D341Med (cell line): ENCODE measurements at places on chromosomes 12 and 14.

- DNase-seq: no peak
These were observed 36.0 kb downstream of the GCH1 start for GRCh38 chr14:54866588-54866987.

GRCh38 chr12:55822228-55822627 is 4.4 kb downstream of the ORMDL2 start:
- DNase-seq: no peak

DNA sequence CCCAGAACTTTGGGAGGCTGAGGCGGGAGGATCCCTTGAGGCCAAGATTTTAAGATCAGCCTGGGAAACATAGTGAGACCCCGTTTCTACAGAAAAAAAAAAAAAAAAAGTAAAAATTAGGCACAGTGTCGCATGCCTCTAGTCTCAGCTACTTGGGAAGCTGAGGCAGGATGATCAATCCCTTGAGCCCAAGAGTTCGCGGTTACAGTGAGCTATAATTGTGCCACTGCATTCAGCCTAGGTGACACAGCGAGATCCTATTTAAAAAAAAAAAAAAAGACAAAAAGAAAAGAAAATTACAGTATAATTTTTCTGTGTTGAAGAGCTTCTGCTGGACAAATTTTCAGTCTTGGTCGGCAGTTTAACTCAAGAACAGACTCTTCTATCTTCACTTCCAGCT is 133.9 kb upstream of the FGD4 start:
- no peak for DNase-seq

GRCh38 chr12:85588221-85588620 is 248.0 kb downstream of the RASSF9 start:
- DNase-seq: no peak

DNA sequence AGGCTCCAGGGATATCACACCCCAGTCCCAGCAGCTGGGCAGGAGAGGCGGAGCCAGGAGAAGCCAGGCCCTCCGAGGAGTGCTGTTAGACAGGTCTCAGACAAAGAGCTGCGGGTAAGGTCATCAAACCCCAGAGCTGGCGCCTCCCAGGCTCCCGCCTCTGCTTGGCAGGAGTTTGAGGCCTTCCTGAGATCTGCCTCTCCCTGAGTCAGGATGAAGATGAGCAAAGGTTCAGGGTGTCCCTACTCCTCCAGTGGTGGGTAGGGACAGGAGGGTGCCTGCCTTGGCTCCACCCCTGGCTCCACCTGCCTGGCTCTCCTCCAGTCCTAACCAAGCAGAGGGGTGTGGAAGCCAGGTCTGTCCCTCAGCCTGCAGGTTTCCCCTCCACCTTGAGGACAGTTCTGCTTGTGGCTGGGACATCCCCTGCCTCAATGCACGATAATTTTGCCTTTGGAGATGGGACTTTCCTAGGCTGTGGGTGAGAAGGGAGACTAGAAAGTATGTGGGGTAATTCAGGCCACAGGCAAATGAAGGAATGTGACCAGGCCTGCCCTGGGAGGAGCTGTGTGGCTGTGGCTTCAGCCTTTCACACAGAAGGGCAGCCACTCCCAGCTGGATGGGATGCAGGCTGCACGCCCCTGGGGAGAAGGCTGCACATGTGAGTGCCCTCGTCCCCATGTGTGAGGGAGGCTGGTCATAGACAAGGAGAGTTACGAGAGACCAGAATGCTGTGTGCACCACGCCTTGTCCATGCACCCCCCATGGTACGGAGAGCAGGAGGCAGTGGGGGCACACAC is 2.2 kb downstream of the PLEKHG6 start:
- DNase-seq: no peak

- DNase-seq: no peak
These were observed 520.5 kb upstream of the STXBP6 start for GRCh38 chr14:25570483-25570882.

DNA sequence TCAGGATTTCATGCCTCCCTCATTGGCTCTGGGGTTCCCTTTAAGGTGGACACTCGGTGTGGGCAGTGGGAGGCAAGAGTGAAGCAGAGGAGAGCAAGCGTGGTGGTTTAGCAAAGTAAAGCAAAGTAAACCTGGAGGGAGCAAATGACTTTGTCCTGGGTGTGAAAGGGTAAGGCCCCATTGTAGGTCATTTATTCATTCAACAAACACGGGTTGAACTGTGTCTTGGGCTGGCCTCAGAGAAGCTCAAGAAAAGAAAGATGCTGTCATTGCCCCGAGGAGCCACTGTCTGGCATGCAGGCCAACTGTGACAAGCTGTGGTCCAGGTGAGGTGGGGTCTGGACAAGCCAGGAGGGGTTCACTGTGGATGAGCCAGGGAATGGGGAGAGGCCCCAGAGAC is 68.9 kb upstream of the DLK1 start:
- no peak for DNase-seq

GRCh38 chr12:96774496-96775256 is 132.4 kb upstream of the NEDD1 start:
- DNase-seq: no peak

GRCh38 chr14:72420749-72421474 is 473.0 kb downstream of the DPF3 start:
- peak; percentile 82 for DNase-seq

DNA sequence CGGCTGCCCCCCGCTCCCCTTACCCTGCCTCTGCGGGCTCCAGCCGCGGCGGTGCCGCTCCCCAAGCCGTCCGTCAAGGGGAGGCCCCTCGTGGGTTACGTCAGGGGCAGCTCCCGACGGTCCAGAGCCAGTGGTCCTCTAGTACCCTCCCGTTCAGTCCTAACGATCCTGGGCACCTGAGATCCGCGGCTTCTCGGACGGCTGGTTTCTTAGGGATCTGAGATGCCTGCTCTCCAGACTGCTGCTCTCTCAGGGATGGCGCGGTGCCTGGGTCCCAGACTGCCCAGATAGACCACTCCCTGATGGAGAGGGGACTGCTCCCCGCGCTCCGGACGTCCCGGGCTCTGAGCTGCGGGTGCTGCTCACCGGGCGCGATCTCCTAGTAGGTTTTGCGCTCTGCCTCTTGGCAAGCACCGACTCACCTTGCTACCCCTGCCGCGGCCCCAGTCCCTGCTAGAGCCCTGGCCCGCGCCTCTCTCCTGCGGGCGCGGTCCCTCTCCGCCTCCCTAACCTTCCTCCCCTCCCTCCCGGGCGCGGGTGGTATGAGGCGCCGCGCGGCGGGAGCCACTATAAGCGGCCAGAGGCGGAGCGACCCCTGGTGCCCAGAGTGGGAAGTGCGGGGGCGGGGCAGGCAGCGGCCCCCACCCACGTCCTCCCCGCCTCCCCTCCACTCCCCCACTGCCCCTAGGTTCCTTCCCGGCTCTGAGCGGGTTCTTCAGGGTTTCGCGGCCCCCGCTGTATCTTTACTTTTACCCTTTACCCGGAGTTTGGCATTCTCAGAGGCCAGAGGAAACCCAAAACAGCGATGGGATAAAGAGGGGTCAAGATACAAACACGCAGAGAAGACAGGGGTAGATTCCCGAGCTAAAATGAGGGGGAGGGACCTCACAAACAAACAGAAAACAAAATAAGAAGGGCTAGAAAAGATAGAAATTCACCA is at the start of gene C1QL4:
TSS of gene C1QL4 (minus strand) at position 544 of the 940 bp plus-strand sequence. CDS start 711 bp downstream, outside the sequence.
- DNase-seq: peak; percentile 96

DNA sequence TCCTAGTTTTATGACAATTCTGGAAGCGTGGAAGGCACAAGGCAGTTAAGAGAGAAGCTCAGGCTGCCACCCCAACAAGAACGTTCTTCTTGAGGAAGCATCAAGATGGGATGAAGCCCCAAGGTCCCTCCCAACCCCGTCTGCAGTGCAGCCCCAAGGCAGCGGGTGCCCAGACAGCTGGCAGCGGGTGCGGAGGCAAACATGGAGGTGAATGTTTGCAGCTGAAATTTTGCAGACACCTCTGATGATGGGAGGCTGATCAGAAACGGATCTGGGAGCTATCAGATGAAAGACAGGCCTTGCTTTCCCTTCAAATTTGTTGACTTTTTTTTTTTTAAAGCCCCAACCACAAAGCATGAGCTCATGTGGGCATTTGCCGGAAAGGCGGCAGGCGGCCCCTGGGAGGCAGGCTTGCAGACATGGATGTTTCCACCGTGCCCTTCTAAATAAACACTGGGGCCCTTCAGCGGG is 230.7 kb upstream of the RTL1 start:
- peak; percentile 10 for DNase-seq

DNA sequence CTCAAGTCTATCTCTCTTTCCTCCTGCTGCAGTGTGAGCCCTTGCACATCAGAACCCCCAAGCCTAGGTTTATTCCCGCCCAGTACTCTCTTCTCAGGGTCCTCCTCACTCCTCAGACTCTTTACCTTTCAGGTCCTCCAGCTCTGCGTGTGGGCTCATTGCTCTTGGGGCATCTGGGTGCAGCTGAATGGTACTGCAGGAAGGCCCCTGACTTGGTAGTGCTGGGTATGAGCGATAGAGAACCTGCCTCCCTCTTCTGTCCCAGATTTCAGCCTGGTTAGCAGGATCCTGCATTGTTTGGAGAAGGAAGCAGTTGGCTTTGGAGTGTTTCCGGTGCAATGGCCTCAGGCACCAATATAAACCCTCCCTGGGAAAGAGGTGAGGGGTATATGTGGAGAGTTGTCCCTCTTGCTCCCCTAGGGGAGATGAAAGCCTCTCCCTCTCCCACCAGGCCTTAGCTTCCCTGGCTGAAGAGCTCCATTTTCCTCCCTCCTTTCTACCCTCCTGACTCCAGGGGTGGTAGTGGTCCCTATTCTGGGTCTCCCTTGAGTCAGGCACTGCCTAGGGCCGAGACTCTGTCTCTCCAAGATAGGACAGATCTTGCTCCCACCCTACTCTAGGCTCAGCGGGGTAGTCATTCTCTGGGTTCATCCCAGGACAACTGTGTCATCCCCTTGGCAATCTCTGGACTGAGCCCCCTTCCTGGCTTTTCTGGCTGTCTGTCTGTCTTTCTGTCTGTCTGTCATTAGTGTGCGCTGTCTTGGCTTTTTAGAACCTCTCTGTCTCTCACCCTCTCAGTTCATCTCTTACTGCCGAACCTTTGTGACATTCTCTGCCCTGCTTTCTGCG is 3.8 kb downstream of the LRP1 start:
- DNase-seq: no peak

GRCh38 chr12:11568155-11568761 is 81.2 kb upstream of the ETV6 start:
- DNase-seq: no peak

- DNase-seq: no peak
These were observed 183.3 kb upstream of the ATP2B1 start for GRCh38 chr12:89891933-89892332.

DNA sequence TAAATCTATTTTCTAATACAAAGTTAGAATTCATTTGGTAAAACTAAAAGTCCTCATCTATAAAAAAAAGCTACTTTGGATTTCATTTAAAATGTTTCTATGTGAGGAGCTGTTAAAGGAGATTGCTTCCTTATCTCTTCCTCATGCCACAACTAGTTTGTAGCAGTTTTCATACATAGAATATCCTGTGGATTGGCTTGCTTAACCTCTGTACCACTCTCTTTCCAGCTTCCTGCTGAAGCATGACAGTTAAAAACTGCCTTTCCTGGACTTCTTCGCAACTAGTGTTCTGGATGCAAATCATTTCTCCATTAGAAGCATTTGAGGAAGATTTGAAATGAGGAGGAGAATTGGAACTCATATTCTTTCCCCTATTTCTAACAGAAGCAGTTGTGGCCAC is 49.6 kb downstream of the ST8SIA1 start:
- DNase-seq: no peak

- no peak for DNase-seq
These were observed 2.9 kb upstream of the B3GNT4 start for GRCh38 chr12:122200541-122201175.

GRCh38 chr14:63394841-63395240 is 76.1 kb upstream of the GPHB5 start:
- no peak for DNase-seq

- no peak for DNase-seq
These were observed 71.8 kb upstream of the MAX start for GRCh38 chr14:65173973-65174693.

DNA sequence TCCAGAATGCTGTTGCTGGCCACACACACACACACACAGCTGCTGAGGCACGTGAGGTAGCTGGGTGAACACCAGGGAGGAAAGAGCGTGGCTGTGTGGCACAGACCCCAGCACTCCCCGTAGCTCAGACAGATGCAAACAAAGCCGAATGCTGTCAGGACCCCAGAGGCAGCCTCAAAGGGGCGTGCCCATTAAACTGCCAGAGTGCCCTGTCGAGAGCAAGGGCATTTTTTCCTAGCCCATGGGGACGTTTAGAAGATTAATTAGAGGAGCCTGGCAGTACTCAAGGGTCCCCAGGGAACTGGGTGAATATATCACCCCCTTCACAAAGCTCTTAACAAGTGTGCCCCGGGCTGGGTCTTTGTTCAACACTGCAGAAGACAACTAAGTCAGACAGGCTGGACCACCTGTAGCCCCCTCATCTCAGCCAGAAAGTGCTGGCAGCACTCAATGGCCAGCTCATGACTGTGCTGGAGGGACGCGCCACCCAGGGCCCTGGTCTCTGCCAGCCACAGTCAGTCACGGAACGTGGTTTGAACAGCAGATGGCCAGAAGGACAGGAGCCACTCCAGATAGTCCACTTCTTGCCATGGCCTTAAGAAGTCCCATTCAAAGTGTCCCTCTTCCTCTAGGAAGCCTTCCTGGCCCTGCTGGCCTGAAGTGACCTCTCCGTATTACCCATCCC is 37.5 kb downstream of the TTC7B start:
- DNase-seq: peak; percentile 81

DNA sequence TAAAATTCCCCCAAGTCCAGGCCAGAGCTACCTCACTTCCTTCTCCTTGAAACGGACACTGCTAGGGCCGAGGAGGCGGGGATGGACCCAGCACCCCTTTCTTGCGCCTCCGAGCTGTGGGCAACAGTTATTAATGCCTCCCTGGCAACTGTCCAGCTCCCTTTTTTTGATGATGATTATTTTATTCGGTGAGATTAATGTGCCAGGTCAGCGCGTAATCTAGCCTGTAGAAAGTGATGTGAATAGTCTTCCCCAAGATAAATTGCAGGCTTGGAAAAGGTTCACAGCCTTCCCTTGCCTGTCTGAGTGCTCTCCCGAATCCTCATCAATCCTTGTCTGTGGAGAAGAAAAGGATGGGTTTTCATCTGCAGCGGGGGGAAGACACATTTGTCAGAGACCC is 54.3 kb downstream of the RNFT2 start:
- DNase-seq: no peak

GRCh38 chr14:87131879-87132278 is 861.1 kb downstream of the GALC start:
- DNase-seq: no peak

DNA sequence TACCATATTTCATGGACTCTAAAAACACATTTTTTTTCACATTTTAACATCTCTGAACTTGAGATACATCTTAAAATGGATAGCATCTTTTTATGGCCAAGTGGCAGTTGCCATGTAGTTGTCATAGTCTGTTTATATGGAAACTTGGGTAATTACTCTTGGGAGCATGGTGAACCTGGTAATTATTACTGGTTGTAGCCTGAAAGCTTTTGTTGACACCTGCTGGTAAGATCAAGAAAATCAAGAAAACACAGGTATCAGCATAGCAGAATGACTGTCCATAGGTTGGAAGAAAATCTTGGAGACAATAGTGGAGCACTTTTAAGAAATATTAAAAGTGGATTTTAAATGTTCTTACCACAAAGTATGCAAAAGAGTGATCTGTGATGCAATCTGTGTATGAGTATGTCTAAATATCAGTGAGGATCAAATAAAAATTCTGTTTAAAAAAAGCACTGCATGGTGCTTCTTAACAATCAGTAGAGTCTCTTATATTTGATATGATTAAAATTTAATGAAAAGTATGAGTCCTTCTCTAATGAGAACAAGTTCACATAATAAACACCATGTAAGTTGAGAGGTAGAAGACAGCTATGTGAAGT is 44.2 kb downstream of the TTC8 start:
- peak; percentile 42 for DNase-seq

GRCh38 chr14:96698960-96699539 is 98.1 kb upstream of the VRK1 start:
- DNase-seq: no peak
